Hematopoietic multipotent progenitor cell treated with erythropoietin and hydrocortisone succinate and interleukin-3 and kit ligand, for 17 days (in vitro differentiated cells): ENCODE measurements at places on chromosomes 5 and 9.

- DNase-seq = no peak
Observed at GRCh38 chr9:34579104-34579807, 10.3 kb downstream of the CNTFR start.

- DNase-seq = peak; percentile 12
Observed at GRCh38 chr5:32217886-32218396, 43.8 kb upstream of the GOLPH3 start.

DNA sequence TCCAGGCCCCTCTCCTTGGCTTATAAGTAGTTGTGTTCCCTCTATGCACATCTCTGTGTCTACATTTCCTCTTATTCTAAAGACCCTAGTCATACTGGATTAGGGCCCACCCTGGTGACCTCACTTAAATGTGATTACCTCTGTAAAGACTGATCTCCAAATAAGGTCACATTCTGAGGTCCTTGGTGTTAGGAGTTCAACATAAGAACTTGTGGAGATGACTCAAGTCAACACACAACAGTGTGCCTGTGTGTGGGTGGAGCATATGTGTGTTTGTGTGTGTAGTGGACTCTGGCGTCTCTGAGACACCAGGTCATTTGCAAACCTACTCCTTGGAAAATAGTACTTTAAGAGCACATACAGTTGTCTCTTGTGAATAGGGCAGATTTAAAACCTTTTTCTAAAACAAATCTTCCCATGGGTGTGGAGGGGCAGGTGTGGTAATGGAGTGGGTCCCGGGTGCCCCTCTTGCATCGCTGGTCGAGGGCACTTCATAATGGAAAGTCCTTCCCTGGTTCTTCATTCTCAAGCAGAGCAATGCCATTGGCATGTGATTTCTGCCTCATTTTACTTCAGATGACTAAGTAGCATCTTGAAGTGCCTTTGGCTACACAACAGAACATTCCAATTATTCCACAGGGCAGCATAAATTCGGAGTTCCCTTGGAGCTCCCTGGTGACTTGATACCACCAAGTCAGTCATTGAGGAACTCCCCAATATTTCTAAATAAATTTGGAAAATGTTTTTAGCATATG, 84.4 kb downstream of the C9orf152 start:
- DNase-seq = no peak

DNA sequence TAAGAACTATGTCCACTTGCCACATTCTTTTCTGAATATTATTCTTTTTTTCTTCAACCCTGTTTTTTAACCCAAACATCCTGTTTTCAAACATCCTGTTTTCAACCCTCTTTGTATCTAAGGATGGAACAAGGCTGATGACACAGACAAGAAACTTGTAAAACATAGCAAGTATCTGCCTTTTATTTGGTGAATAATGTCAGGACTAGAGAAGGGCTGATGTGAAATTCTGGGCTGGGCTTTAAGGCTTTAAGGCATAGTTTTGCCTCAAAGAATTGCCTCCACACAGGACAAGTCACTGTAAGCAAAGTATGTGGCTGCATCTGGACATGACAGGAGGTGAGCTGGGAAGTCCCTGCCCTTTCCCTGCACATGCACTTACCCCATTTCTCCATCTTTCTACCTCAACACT, 42.5 kb upstream of the RIC1 start:
- DNase-seq = no peak

- no peak for DNase-seq
Observed at GRCh38 chr9:109973336-109973735, 193.3 kb downstream of the PALM2AKAP2 start.
